ENCODE measurements at places on chromosomes 2 and 18.

DNA sequence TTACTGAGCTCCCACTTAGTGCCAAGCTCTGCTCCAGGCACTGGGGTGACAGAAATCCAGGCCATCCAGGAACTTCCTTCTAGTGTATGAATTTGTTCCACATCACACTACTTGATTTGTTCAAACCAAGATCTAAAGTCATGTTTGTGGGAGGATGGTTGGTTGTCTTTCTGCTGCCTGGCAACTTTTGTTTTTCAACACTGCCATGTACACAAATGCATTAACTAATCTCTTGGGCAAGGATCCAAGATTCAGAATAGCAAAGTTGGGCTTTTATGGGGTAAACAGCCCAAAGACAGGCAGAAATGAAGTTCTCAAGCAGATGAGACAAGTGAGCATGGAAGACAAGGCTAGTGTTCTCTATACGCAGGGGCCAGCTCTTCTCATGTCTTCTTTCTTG is 53.4 kb upstream of the PROKR1 start:
- DNase-seq: no peak

DNA sequence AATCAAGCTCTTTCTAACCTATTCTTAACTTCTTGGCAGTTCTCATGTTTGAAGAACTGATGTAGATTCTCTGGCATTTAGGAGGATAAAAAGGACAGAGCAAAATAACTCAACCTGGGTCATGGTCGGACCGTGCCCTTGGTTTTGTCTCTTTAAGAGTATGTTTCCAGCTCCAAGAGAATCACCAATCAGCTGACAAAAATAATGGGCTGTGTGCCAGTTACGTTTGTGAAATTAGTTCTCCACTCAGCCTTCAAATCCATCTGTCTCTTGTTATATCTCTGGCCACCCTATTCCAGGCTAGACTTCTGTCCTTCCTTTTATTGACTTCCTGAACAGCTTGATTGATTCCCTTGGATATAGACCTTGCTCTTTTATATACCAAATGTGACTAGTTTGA is 225.7 kb downstream of the EPHA4 start:
- DNase-seq: no peak

DNA sequence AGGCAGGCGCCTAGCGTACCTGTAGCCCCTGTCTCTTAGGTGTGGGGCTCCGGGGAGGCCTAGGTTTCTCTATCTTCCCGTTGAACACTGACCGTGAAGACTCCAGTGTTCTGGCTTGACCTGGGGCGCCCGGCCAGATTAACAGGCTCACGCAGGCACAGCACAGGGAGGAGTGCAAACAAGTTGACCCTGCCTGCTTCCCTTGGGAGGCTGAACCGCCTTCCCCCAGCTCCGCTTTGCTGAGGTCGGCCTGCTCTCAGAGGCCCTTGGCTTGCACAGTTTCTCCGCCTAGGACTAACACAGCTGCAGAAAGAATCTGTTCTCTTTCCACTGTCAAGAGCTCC is 567 bp downstream of the PCYOX1 start:
- DNase-seq: no peak

- DNase-seq: no peak
Measured at GRCh38 chr2:219448099-219448775, 13.6 kb downstream of the SPEG start.

GRCh38 chr2:44290261-44290660 is 15.0 kb downstream of the SLC3A1 start:
- no peak for DNase-seq

DNA sequence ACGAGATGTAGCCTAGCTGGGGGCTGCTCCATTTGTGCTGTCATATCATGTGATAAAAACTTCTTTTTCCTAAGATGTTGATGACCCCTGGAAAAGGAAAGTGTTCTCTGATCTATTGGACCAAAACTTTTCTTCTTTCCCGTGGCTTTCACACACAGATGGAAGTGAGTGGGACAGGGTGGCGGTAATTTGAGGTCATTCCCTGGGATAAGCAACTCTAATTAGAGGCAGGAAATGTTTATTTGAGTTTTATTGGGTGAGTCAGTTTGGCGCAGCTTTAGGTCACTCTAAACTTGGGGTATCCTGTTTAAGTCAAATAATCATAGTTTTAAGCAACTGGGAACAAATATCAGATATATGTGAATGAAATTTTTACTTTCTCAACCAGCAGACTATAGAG is 221.0 kb upstream of the EPAS1 start:
- no peak for DNase-seq

DNA sequence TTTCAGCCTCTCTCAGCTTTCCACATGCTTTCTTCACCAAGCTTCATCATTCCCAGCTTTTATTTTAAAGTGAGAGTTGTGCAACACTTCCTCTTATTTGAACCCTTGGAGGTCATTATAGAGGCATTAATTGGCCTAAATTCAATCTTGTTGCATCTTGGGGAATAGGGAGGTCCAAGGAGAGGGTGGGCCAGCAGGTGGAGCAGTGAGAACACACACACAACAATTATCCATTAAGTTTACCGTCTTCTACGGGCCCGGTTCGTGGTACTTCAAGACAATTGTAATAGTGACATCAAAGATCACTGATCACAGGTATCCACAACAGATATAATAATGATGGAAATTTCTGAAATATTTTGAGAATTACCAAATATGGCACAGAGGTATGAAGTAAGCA is 457.2 kb upstream of the SMIM21 start:
- no peak for DNase-seq

GRCh38 chr2:39728941-39729351 is 50.1 kb downstream of the THUMPD2 start:
- DNase-seq: peak; percentile 10

GRCh38 chr2:136653861-136654260 is 111.5 kb upstream of the THSD7B start:
- DNase-seq: no peak

- no peak for DNase-seq
Measured at GRCh38 chr18:1488957-1489356, 584.3 kb downstream of the ADCYAP1 start.

- DNase-seq: no peak
Measured at GRCh38 chr18:67973916-67974315, 457.4 kb upstream of the DSEL start.

DNA sequence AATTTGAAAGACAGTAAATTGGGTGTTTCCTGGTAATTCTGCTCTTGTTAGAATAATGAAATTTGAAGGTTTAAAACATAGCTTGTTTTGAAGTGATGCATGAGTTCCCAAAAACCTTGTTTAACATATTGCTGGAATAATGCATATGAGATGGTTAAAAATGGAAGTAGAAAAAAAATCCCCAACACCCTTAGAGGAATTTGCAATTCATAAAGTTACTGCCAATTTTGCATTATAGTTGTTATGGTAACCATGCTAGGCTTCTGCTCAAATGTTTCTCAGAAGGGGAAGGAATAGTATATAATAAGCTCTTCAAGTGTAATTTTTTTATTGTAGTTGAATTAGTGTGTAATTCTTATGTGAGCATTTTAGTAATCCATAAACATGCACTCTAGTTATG is 49.1 kb downstream of the FASTKD2 start:
- DNase-seq: no peak

DNA sequence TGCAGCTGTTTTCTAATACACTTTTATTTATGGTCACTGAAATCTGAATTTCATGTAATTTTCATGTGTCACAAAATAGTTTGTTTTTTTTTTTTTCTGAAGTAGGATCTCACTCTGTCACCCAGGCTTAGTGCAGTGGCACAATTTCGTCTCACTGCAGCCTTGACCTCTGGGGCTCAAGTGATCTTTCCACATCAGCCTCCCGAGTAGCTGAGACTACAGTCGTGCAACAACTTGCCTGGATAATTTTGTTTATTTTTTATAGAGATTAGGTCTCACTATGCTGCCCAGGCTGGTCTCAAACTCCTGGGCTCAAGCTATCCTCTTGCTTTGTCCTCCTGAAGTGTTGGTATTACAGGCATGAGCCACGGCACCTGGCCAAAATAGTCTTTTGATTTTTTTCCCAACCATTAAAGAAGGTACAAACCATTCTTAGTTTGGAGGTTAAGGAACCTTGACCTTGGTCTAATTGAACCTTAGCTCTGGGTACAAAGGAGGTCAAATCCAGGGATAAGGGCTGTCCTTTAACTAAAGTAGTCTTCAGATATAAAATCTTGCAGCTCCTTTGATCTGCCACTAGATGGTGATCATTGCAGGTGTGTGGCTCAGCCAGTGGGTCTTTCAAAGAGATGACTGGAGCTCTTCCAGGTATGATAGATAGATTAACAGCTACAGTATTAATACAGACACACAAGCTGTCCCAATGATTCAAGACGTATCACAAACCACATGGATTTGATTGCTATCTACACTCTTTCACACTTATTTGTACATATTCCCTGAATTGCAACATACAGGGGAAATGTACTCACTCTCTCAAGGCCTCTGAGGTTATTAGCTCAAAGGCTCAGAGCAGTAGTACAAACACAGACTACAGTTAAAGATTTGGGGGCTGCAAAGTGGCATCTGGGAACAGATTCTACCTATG is 4.7 kb upstream of the KRCC1 start:
- no peak for DNase-seq

Measured in T-helper 1 cell (primary cell).